ENCODE measurements at places on chromosomes 3 and 15.

- no peak for DNase-seq
These were observed 53.7 kb downstream of the THRB start for GRCh38 chr3:24440760-24441464.

GRCh38 chr3:115146032-115146417 is 1.1 kb downstream of the ZBTB20 start:
- peak; percentile 66 for DNase-seq

DNA sequence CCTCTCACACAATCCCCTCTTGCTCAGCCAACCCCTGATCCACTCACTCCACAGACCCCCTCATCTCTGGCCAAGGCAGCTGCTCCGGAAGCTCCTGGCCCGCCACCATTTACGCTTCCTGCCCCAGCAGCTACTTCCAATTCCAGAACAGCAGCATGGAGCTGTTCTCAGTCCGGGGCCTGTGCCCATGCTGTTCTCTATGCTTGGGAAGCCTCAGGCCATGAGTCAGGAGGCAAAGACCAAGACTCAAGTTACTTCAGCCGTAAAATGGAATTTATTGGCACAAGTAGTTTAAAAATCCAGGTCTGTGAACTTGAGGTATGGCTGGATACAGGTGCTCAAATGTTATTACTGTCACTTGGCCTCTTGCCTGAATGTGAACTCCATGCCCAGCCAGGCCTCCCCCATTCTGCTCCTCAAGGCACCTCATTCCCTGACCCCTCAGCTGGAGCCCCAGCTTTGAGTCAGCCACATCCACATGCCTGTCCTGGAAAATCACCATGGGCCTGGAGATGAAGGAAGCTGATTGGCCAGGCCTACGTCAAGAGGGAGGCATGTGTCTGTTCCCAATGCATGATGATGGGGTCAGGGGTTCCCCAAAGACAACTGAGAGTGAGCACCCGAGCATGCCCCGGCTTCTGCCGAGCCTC is 31.4 kb upstream of the CACNA2D2 start:
- DNase-seq, result no peak

GRCh38 chr3:86969500-86970189 is 21.3 kb downstream of the VGLL3 start:
- DNase-seq, result peak; percentile 48

DNA sequence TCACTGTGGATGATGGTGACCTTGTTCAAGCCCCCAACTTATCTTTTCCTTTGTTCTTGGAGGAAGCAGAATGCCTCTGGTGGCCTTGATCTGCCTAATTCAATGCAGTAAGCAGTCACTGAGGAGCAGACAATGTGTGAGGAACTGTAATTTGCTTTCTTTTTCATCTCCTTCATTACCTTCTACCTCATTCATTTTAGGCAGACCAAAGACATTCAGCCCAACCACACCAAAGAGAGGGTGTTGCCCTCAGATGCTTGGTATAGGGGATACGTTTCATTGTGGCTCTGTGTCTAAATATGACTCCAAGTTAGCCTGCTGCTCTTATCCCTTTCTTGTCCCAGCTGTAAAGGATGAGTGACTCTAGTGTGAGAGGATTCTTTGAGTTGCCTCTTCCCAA is 15.3 kb downstream of the EXOSC7 start:
- DNase-seq, result no peak

- peak; percentile 25 for DNase-seq
These were observed 4.8 kb downstream of the GNB4 start for GRCh38 chr3:179446501-179446900.

GRCh38 chr3:136142592-136142991 is 53.5 kb downstream of the MSL2 start:
- DNase-seq, result peak; percentile 47

GRCh38 chr3:124841517-124841916 is 45.6 kb downstream of the ITGB5 start:
- DNase-seq, result no peak

GRCh38 chr3:49295489-49296058 is 18.5 kb upstream of the C3orf62 start:
- peak; percentile 45 for DNase-seq

- peak; percentile 81 for DNase-seq
These were observed 3.7 kb upstream of the PLD1 start for GRCh38 chr3:171813897-171814460.

DNA sequence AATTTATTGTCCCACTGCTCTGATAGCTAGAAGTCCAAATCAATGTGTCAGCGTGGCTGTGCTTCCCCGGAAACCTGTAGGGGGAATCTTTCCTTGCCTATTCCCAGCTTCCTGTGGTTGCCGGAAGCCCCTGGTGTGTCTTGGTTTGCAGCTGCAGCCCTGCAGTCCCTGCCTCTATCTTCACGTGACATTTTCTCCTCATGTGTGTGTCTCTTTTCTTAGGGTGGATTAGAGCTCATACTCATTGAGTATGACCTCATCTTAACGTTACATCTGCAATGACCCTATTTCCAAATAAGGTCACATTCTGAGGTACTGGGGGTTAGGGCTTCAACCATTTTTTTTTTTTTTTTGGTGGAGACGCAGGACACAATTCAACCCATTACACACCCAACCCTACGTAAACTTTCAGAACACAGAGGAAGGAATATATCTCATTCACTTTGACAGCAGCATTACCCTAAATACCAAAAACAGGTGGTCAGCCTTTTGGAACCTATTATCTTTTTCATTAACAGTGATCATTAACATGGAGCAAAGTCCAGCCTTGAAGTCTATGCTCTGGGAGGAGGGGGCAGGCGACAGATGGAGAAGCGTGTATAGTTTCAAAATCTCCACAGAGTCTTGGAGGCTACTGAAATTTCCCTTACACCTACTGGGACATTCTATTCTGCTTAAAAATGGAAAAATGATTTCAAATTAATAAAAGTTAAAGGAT is 88.6 kb downstream of the RYK start:
- DNase-seq, result no peak

DNA sequence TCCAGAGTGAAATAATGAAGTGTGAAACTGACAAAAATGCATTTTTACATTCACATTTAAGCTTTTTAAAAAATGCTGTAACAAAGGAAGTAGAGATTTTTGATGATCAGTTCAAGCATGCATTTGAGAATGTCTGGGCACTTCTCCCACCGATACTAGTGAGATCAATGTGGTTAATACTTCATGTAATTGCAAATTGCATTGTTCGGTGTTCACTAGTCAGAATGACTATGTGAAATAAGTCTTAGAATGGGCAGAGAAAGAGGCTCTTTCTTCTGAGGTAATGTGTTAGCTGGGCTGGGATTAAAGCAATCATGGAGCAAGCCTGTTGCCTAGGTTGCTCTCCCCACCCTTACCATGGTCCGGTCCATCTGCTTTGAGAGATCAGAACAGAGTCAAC is 587.0 kb upstream of the GRM7 start:
- DNase-seq, result no peak

- no peak for DNase-seq
These were observed 1178.7 kb downstream of the ROBO1 start for GRCh38 chr3:78588906-78589621.

GRCh38 chr3:194364652-194365434 is 4.7 kb downstream of the LRRC15 start:
- no peak for DNase-seq

DNA sequence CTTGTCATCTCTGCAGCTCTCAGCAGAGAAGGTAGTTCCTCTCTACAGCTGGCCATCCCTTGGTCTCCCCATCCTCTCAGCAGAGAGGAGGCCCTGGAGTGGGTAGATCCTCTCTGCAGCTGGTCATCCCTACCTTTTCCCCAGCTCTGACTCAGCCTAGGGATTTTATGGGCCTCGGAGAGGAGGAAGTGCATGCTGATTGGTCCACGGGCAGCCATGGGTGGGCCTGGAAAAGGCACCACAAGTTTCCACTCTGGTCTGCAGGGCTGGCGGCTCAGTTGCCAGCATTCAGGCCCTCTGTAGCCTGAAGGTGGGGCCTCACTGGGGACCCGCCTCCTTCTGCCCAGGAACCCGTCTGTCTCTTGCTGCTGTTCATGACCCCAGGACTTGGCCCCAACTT is 36.9 kb downstream of the NR1D2 start:
- no peak for DNase-seq

GRCh38 chr3:10505050-10505790 is at the start of gene ATP2B2:
Gene ATP2B2 (minus strand): TSS chr3:10505586. CDS start chr3:10449543, 56,043 bp downstream.
- no peak for DNase-seq

DNA sequence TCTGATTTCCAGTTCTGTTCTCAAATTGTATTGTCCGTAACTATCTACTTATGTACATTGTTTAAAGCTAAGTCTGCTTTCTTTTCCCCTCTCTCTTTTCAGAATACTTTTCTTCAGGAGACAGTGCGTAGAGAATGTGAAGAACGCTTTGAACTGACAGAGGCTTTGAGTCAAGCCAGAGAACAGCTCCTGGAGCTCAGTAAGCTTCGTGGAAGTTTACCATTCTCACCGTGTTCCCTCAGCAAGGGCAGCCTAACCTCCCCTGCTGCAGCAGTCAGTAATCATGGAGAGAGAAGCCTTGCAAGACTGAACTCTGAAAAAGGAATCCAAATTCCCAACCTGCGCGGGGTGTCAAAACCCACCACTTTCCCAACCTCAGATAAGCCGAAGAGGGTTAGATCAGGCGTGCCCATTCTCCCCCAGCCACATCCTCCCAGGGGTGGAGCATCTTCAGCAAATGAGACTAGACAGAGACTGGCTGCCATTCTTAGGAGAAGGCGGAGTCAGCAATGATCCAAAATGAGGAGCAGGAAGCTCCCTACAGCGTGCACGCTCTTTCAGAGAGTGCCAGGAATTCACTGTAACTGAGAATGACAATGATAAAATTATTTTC is 114.6 kb downstream of the CCNL1 start:
- no peak for DNase-seq

DNA sequence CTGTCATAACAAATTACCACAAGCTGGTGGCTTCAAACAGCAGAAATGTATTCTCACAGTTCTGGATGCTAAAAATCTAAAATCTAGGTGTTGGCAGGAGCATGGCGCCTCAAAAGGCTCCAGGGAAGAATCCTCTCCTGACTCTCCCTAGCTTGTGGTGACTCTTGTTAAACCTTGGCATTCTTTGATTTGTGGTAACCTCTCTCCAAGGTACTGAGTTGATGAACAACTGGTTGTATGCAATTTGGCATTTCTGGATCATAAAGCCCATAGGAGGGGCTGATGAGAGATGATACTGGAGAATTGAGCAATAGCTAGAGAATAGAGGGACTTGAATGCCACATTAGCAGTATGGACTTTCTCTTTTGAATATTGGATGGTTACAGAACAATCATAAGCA is 821.8 kb downstream of the TBL1XR1 start:
- DNase-seq, result no peak

DNA sequence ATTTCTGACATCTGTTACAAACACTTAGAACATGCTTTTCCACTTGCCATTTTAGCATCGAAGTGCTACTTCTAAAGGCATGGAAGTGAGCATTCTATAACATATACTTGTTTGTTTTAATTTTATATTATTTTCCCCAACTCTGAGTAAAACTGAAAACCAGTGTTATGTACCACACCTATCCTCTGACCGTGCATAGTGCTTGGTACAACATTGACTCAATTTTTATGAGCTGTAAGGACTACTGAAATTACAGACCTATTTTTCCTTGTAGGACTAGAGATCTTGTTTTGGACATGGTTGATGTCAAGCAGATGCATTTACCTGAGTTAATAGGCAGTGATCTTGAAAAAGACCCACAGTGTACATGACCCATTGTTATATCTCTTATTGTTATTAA is 51.5 kb upstream of the CCNB2 start:
- peak; percentile 73 for DNase-seq

DNA sequence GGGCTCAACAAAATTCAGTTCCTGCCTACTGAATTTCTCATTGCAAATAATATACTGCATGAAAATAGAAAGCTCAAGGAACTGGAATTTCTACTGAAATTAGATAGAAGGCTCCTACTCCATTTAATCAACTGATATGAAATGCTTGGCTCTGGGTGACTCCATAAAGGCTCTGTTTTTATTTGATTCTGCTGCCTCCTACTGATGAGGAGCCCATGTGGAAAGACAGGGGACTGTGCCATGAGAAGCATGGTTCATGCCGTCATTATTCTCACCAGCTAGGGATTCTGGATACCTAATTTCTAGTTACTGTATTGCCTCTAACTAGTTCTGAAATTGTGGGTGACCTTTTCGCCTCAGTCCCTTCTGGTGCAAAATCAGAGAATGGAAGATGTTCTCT is 366.2 kb upstream of the DPH6 start:
- DNase-seq, result no peak

GRCh38 chr3:133926736-133927539 is 31.3 kb upstream of the RAB6B start:
- DNase-seq, result no peak

GRCh38 chr3:141457624-141458236 is 29.1 kb upstream of the RASA2 start:
- DNase-seq, result no peak

- no peak for DNase-seq
These were observed 106.8 kb downstream of the GABRG3 start for GRCh38 chr15:27077790-27078189.

- DNase-seq, result no peak
These were observed 64.0 kb downstream of the IFT57 start for GRCh38 chr3:108158251-108158650.

DNA sequence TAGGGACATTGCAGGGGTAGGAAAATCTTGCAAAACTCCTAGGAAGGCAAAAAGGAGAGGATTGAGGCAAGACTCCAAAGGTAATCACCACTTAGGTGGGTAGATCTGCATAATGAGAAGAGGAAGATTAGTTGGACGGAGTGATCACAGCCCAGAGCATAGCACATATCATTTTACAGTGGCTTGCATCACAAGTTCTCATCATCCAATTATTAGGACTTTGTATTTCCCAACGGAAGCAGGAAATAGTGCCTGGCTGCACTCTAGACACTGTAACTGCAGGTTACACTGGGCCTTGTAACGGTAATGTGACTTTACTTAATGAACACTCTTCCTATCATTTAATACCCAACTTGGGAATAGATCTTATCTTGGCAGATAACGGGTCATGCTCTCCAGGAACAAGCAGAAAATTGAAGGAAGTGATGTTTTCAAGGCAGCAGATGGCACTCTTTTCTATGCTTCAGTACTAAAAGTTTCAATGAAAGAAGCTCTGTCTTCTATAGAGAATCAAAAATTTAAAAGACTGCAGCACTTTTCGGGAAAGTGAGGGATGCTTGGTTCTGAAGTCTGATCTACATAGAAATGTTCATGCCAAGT is 101.9 kb upstream of the KCNMB2 start:
- DNase-seq, result no peak

GRCh38 chr15:60423537-60423936 is 25.8 kb upstream of the ANXA2 start:
- peak; percentile 22 for DNase-seq

- DNase-seq, result no peak
These were observed 96.2 kb downstream of the ABI3BP start for GRCh38 chr3:100896994-100897393.

DNA sequence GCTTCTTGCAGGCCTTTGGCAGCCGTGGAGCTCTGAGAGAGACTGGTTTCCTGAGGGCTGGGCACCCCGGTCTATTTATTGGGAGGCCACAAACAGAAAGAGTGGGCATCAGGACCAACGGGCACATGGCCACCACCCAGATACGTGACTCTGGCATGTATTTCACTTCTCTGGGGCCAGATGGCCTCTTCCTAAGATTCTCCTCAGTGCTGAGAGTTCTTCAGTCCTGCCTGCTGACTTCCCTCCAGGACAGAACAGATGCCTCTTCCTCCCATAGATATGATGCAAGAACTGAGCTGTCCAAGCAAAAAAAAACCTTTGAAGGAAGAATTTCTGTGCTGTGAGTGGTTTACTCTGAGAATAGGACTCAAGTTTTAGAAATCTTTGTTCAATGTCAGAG is 107.7 kb downstream of the IGF2BP2 start:
- no peak for DNase-seq

- DNase-seq, result no peak
These were observed 17.4 kb downstream of the SLC35A5 start for GRCh38 chr3:112579232-112579631.

- DNase-seq, result no peak
These were observed 267.5 kb downstream of the VGLL3 start for GRCh38 chr3:86723433-86723832.

Data from activated CD4-positive, alpha-beta T cell treated with anti-CD3 and anti-CD28 coated beads, Interleukin-10, Interleukin-2, amounts not matched to agents 100 ng/mL and 50 ng/mL, durations not matched to agents 16 hours and 8 hours (primary cell).